HTR-8/SVneo (cell line): ENCODE measurements at places on chromosomes 5 and 9.

DNA sequence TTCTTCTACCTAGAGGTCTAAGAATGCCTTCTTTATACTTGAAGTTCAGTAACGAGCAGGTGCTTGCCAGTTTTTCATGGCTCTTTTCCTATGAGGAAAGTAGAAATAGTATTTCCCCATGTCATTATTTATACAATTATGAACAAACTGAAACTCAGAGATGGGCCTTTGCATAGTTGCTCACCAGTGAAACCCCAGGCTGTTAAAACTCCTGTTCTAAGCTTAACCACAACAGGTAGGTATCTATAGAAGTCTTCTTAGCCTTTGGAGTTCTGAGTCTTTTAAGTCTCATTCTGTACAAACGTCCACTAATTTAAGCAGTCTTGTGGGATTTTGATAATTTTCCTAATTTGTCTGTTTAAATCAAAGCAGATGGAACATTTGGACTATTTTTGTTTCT is 90.1 kb downstream of the STARD4 start:
- DNase-seq, result no peak

- no peak for DNase-seq
Measured at GRCh38 chr9:131708226-131709002, 31.5 kb downstream of the RAPGEF1 start.

DNA sequence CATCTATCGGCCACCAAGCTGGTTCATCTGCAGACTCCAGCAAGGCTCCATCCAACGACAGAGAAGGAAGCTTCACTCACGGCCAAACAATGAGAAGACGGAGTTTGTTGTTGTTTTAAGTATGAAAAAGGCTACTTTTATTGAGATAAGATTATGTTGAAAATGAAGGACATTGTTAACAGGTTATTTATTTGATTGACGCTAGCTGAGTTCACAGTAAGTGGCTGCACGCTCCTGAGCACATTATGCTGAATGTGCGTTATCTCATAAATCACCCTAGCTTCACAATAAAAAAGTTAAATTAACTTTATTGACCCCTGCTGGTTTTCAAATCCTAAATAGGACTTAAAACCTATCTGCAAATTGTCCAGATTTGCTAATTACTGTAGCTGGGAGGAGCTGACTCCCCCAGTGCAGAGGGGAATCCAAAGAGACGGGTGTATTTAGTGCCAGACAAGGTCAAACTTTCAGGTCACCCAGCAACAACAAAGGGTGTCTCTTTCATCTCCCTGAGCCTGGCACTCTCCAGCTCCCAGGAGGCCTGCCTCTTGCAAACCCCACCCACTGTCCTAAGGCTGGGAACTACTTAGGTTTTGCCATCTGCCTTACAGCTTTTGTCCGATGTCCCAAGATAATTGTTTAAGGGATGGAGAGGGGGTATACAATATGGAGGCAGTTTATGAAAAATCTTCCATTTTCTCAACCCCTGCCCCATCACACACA is 129.2 kb downstream of the ZDHHC21 start:
- no peak for DNase-seq

GRCh38 chr5:142201471-142201887 is 92.9 kb downstream of the NDFIP1 start:
- DNase-seq, result peak; percentile 22

DNA sequence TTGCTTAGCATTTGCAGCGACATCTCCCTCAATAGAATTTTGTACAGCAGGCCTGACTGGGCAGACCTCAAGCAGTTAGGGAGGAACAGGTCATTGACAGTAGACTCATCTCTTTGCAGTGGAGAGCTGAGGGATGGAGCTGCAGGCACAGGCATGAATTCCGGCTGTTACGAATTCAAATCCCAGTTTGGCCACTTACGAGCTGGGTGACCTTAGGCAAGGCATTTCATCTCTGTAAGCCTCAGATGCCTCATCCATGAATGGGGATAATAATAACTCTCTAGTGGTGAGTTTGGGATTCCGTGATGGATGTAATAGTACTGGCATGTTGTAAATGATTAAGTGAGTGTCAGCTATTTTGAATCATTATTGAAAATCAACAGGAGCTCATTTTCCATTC is 195.3 kb downstream of the SEMA6A start:
- no peak for DNase-seq

GRCh38 chr9:34513567-34514214 is 9.1 kb downstream of the ENHO start:
- DNase-seq, result no peak

DNA sequence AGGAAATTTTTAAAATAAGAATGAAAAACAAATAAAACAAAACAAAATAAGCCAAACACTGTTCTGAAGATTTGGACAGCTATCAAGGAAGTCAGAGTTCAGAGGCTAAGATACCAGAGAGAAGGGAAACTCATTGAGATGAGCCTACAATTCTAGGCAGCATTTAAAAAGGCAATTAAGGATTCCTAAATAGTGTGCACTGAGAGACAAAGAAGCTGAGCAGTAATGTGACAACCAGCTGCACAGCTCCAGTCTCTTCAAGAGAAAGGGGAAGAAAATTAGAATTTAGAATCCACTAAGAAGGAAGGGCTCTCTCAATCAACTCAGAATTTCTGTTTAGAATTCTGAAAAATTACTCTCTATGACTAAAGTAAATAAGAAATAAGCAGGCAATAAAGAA is 246.7 kb upstream of the COX7C start:
- DNase-seq, result no peak

GRCh38 chr9:77013932-77014596 is 5.4 kb upstream of the FOXB2 start:
- DNase-seq, result no peak

DNA sequence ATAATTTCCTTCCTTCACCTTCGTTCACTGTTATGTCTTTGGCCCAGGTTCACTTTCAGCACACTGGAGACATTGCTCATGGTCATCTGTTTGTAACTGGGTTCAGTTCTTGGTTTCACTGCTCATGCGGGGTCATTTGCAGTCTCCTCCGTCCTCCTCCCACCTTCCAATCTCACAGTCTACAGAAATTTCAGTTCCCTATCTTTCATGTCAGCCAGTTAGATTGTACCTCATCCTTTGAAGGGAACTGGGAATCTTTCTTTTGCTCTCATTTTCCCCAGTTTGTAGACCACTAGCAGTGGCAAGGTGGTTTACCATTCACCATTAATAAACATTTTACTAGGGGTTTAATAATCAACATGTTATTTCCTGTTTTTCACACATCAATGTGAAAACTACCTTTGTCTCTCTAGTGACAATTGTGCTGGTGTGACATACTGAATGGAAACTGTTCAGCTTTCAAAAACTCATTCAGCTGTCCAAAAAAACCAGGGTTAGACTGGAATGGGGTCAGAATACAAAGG is 100.9 kb upstream of the IL6ST start:
- DNase-seq, result no peak

- no peak for DNase-seq
Measured at GRCh38 chr9:25960178-25960577, 281.9 kb upstream of the TUSC1 start.

- DNase-seq, result no peak
Measured at GRCh38 chr5:7813576-7813975, 37.4 kb downstream of the CFAP90 start.
